Activated naive CD8-positive, alpha-beta T cell treated with anti-CD3 and anti-CD28 coated beads for 36 hours (primary cell): ENCODE measurements at places on chromosomes 1 and 21. TPM values are rescaled to one million over a fixed set of nuclear protein-coding genes. Genes with fewer than 3 reads are reported as not detected.

The TMIGD3 gene
- not detected for total RNA-seq

The CD5L gene
- not detected for total RNA-seq

The DIRAS3 gene
- 0.47 TPM for total RNA-seq

DNA sequence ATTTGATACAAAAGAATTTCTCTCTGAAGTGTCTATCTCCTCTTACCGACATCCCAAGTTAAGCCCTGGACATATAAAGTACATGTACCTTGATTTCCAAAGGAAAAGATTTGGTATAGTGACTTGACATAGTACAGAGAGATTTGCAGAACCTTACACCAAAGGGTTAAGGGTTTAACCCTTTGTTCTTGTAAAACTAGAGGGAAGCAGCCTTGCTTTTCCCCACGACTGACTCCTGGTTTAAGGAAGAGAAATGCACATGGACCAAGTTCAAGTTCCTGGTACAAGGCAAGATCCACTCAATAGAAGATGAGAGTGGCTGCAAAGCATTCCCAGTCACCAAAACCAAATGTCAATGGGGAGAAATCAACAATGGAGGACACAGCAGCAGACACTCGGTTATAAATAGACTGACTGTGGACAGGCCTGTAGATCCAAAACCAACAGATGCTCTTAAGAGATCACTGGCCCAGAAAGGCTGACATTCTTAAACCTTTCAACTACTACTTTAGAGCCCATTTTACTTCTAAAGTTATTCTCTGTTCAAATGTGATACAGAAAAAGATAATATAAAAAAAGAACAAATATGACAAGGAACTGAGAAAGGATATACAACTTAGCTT, 69.4 kb downstream of the PUM1 start:
- no peak for DNase-seq

The UBL4B gene
- total RNA-seq, result not detected

The COL24A1 gene
- total RNA-seq, result not detected

DNA sequence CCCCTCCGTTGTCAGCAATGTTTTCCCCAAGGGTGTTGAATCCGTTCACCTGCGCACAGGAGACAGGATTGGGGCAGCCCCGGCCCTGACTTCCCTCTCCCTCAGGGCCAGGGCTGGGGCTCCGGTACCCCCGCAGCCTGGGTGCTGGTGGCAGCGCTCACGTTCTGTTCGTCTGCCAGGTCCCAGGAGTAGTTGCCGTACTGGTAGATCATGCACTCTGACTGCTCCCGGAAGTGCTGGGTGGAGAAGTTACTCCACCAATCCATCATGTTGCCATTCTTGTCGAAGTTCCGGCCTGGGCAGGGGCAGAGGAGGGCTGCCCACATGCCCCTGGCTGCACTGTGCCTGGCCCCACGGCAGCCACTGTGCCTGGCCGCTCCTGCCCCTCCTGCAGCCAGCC, 6.1 kb downstream of the PRXL2B start:
- no peak for DNase-seq

- no peak for DNase-seq
These were observed 35.9 kb downstream of the TCP10L start for GRCh38 chr21:32549440-32549839.

DNA sequence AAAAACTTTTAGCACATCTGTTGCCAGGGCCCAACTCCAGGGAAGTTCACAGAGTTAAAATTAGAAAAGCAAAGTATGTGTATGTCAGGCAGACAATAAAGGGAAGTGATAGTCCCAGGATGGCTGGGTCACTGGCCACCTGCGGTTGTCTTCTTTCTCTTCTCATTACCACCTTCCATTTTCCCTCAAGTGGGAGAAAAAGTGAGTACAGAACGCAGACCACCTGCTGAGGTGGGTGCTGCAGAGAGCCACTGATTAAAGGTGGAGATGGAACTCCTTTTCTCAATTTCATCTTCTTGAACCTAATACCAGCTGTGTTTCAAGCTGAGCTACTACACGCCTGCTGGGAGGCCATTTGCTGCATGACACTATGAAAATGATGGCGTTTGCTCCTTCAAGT, 88.8 kb upstream of the PDE4B start:
- DNase-seq, result no peak

DNA sequence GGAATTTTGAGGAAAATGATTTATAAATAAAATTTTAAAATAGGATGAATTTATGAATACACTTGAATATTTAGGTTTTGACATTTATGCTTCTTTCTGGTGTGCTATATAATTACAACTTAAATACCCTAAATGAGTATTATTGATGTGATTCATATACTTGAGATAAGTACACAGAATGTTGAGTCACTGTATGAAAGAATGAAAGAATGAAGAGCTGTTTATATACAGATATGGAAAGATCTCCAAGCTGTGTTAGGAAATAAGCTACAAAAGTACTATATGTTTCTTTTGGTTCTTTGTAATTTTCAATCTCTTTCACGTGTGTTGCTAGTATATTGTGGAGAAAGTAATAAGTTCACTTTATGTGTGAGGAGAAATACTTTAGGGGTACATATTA, 147.2 kb downstream of the RASAL2 start:
- DNase-seq, result no peak

- DNase-seq, result no peak
These were observed 160.8 kb downstream of the VAV3 start for GRCh38 chr1:107804134-107804533.

The TRIM46 gene
- total RNA-seq, result 4.6 TPM

- DNase-seq, result no peak
These were observed 437.9 kb downstream of the NCAM2 start for GRCh38 chr21:21436012-21436534.

DNA sequence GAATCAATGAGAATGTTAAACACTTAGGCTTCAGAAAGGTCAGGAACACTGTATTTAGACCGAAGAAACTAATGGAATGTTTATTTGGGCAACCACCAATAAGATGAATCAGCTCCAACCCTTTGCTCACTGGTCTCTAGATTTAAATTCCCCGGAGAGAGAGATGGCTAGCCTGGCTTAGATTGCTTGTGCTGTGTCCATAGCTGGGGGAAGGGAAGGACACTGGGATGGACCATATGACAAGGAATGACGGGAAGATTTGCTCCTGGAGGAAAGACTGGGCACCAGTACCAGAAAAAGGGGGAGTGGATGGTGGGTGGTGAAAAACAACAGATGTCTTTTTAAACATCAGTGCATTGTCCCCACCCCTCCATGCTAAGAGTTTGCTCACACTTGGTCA, 426.6 kb downstream of the DUSP10 start:
- DNase-seq, result no peak

DNA sequence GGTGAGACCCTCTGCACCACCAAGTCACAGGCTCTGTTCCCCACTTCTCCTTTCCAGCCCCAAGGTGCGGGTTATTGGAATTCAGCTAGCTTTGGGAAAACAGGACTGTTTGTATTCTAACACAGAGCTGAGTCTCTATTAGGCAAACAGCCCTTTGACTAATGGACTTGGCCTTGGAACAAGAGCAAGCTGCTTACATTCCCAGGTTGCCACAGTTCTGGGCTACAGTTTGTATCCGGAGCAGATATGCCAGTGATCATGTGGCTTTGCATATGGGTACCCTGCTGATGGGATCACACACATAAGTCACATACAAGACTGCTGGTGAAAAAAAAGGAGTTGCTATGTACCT, 110.5 kb upstream of the COA6 start:
- no peak for DNase-seq

DNA sequence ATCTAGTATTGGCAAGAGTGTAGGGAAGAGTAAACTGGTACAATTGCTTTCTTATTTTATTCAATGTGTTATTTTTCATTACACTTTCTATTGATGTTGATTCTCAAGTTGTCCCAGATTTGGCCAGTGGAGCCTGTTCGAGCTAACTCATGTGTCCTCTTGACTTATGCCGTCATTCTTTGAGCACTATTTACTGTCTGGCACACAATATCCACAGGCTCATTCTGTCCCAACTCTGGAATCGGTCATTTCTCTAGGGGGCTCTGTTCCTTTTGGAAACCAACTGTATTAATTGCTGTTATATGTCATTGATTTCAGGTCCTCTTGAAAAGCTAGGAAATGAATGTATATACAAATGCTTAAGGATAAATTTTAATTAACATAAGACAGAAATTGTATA, 22.4 kb upstream of the SFPQ start:
- no peak for DNase-seq

The CPTP gene
- 13.7 TPM for total RNA-seq

- DNase-seq, result peak; percentile 82
These were observed 746 bp downstream of the AK4 start for GRCh38 chr1:65148548-65149350.

The WDR64 gene
- not detected for total RNA-seq

The OR2L8 gene
- not detected for total RNA-seq

The ATAD3C gene
- 1.5 TPM for total RNA-seq

DNA sequence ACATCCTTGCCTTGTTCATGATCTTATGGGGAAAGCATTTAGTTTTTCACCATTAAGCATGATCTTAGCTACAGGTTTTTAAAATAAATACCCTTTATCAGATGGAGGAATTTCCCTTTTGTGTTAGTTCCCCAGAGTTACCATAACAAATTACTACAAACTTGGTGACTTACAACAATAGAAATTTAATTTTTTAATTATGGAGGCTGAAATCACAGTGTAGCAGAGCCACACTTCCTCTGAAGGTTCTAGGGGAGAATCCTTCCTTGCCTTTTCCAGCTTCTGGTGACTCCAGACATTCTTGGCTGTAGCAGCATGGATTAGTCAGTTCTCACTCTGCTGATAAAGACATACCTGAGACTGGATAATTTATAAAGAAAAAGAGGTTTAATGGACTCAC, 18.5 kb downstream of the MIGA1 start:
- no peak for DNase-seq

DNA sequence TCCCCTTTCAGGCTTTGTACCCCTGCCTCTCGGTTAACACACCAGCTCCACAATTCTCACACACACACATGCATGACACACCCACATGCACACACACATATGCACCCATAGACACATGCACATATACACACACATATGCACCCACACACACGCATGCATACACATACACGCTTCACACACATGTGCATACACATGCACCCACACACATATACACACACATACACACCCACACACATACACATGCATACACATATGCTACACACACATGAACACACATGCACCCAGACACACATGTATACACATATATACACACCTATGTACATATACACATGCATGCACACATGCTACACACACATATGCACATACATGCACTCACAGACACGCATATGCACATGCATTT, 61.7 kb upstream of the SLC25A33 start:
- DNase-seq, result no peak

GRCh38 chr1:112322018-112322417, 74.0 kb upstream of the CTTNBP2NL start:
- DNase-seq, result no peak

The CACNA1S gene
- total RNA-seq, result not detected

GRCh38 chr1:40401473-40402201, 28.1 kb downstream of the SMAP2 start:
- DNase-seq, result no peak

The CNKSR1 gene
- total RNA-seq, result 2.4 TPM

DNA sequence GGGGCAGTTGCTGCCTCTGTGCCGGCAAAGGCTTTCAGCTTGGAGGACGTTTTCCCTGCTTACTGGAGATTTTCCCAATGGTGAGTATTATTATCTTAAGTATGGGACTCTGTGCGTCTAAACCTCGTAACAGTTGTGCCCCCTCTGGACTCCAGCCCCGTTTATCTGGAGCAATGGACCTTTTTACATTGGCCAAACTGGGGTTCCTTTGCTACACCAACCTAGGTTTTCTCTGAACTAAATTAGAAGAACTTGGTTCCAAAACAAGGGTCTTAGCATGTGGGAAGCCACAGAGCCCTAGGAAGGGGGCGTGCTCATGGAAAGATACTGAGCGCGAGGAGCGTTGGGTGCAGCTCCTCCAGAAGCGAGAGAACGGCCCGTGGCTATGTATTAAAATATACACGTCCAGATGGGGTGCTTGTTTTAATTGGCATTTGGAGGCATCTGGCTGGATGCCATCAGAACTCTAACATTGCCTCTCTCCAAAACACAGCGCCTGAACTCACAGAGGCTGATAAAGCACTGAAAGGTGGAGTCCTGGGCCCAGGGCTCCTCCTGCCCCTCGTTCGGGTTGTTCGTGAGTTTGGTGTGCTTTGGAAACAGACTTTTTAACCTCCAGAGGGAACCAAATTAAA, 28.4 kb downstream of the POFUT2 start:
- no peak for DNase-seq

- DNase-seq, result no peak
These were observed 20.4 kb upstream of the SPATA6 start for GRCh38 chr1:48492392-48492791.

- peak; percentile 32 for DNase-seq
These were observed 459 bp downstream of the SERBP1 start for GRCh38 chr1:67429528-67430357.

- DNase-seq, result no peak
These were observed 97.8 kb upstream of the ZC3H11B start for GRCh38 chr1:219710529-219711194.

The SNX7 gene
- not detected for total RNA-seq

GRCh38 chr1:162319493-162320175, 57.0 kb downstream of the SPATA46 start:
- DNase-seq, result no peak

The C1orf115 gene
- total RNA-seq, result 0.38 TPM

- no peak for DNase-seq
These were observed 635.2 kb downstream of the SMYD3 start for GRCh38 chr1:245871915-245872314.

GRCh38 chr1:11485191-11485590, 6.2 kb downstream of the DISP3 start:
- no peak for DNase-seq
